NCI-H526 treated with DMSO at 0.1 percent for 48 hours (cell line): ENCODE measurements at places on chromosomes 6 and 20.

GRCh38 chr20:63538204-63539091, 1.3 kb upstream of the PTK6 start:
- no peak for DNase-seq

- DNase-seq = no peak
Observed at GRCh38 chr20:43752561-43753301, 25.9 kb upstream of the GTSF1L start.

- no peak for DNase-seq
Observed at GRCh38 chr6:57158658-57159057, 13.5 kb upstream of the BAG2 start.

DNA sequence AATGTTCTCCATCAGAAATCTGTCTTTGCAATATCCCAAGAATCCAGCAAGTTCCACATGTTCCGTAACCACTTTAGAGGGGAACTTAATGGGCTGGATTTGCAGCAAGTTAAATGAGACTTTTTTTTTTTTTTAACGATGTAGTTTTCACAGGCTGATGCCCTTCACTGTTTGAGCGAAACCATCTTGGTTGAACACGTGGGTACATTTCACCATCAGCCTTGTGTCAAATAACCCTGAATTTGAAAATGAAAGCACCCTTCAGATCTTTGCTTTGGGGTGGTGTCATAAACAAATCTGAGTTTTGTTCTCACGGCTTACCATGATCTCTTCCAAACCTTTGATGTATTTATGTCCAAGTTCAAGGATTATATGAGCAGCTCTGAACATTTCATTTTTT, 73.7 kb upstream of the EXOC2 start:
- DNase-seq = no peak

GRCh38 chr20:420721-421574, 12.8 kb downstream of the RBCK1 start:
- DNase-seq = peak; percentile 76

DNA sequence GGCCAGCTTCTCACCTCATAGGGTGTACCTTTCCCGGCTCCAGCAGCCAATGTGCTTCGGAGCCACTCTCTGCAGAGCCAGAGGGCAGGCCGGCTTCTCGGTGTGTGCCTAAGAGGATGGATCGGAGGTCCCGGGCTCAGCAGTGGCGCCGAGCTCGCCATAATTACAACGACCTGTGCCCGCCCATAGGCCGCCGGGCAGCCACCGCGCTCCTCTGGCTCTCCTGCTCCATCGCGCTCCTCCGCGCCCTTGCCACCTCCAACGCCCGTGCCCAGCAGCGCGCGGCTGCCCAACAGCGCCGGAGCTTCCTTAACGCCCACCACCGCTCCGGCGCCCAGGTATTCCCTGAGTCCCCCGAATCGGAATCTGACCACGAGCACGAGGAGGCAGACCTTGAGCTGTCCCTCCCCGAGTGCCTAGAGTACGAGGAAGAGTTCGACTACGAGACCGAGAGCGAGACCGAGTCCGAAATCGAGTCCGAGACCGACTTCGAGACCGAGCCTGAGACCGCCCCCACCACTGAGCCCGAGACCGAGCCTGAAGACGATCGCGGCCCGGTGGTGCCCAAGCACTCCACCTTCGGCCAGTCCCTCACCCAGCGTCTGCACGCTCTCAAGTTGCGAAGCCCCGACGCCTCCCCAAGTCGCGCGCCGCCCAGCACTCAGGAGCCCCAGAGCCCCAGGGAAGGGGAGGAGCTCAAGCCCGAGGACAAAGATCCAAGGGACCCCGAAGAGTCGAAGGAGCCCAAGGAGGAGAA, 10.5 kb downstream of the GNAS-AS1 start:
- no peak for DNase-seq

- DNase-seq = no peak
Observed at GRCh38 chr6:144500892-144501291, 215.8 kb downstream of the UTRN start.

DNA sequence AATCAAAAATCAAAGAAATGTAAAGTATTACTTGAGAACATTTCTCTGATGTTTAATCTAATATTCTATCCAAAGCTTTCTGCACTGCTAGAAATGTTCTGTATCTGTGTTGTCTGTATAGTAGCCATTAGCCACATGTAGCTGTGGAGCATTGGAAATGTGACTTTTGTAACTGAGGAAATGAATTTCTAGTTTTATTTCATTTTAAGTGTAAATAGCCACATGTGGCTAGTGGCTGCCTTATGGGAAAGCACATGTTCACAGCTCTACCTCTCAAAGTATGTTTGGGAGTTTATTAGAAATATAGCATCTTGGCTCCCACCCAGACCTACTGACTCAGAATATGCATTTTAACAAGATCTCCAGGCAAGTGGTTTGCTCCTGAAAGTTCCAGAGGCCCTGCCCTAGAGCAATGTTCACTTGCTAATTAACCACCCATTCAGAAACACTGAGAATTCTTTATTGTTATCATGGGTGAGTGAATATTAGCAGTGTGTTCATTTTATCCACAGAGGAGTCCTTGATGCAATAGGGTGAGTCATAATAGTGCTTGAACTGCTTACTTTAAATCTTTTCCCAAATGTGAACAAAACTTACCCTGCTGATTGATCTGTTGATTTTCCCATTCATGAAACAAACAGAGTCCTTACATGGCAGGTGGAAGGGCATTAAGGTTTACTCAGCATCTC, 282.7 kb downstream of the PLCB1 start:
- no peak for DNase-seq

DNA sequence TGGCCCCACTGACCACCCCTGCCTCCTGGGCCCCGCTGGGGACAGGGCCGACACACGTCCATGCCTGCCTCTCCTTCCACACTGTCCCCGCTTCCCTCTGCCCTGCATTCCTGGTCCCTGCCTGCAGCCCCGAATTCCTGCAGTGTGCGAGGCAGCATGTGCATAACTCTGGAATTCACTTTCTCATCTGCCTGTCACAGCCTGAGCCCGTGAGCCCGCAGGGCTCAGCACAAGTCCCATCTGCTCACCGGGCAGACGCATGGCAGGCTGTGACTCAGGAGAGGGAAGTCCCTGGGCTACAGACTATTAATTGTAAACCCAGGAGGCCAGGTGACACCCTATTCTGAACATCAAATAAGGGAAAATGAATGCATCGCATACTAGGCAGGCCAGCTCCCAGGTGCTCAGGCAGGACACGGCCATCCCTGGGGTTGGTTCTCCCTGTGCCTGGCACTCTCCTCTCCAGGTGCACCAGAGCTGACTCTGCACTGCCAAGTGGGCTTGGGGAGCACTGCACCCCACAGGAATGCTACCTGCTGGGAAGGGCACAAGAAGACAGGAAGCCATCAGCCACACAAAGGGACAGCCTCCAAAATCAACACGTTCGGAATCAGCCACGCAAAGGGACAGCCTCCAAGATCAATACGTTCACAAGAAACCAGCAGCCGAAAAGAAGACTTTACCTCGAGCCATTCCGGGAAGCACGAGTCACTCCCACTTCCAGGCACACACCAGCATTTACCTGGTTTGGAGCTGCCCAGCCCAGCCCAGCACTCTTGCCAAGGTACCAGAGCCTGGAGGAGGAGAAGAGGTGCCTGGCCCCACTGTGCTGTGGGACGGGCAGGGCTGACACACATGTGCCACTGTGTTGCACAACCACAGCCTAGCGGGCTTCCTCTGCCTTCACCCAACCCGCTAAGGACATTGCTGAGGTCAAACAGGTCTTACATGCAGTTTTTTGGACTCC, 65.9 kb downstream of the DLL1 start:
- no peak for DNase-seq

DNA sequence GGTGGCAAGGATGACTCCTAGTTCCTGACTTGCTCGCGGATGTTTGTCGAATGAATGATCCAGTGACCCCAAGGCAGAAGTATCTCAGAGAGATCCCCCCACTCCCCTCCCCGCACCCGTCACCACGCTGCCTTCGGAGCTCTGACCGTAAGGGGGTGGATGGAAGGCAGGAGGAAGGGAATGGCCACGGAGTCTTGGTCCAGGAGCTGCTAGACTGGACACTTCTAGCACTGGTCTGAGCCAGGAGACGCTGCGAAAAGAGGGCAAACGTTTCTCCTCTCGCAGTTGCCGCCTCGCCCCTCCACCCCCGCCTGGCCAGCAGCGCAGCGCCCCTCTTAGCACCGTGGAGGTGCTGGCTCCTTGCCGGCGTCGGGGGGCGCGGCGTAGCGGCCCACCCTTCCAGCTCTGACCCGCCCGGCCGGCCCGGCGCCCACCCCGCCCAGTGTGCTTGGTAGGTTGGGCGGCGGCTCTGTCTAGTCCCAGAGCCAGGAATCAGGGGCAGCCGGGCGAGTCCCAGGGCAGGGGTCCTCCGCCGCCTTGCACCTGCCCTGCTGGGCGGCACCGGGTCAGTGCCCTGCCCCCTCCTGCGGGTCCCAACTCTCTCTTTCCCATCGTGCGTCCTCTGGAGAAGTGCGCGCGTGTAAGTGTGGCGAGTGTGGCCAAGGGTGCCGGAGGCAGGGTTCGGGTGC, 2.4 kb upstream of the DBNDD2 start:
- peak; percentile 25 for DNase-seq

DNA sequence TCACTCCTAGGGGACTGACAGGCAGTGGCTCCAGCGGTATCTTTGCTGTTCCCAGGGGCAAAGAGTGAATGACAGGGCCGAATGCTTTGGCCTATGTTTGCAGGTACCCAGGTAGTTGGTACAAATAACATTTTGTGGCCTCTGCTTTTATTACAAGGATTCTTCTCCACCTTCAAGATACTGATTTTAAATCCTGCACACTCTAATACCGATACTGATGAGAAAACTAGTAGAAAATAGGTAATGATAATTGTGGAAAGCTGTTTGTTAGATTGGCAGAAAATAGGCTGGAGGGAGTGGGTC, 772 bp downstream of the HINT3 start:
- no peak for DNase-seq

- no peak for DNase-seq
Observed at GRCh38 chr6:160160450-160160849, 38.8 kb downstream of the SLC22A1 start.

DNA sequence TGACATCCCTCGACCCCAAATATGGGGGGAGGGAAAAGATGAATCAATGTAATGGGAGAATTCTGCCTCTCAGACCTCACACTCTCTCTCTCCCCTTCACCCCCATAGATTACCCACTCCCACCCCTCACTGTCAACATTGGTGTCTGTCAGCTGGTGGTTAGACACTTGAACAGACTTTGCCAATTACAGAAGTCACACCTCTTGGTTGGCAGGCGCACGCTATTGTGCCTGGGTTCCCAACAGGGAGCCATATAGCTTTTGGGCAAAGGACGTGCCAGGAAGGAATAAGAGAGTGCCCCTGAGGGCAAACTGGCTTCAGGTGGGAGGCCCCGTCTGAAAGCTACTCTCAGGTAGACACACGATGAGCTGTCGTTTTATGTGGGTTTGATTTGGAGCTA, 54.1 kb upstream of the FYN start:
- DNase-seq = no peak

DNA sequence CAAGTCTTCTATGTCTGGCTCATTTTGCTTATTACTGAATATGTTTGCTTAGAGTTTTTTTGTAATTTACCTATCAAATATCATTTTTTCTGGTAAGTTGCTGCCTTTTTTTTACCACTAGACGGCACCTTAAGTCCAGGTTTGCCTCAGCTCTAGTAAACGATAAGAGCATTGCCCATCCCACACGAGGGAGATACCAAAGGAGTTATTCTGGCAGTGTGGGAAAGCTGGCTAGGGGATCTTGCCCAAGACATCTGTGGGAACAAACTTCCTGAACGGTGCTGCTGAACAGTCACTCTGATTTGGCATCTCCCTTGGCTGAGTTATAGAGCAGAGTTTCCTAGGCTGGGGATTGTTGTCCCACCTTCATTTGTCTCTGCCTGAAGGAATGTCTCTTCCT, 306.4 kb downstream of the COL12A1 start:
- no peak for DNase-seq

GRCh38 chr20:46619445-46619844, 31.8 kb downstream of the SLC13A3 start:
- DNase-seq = no peak

DNA sequence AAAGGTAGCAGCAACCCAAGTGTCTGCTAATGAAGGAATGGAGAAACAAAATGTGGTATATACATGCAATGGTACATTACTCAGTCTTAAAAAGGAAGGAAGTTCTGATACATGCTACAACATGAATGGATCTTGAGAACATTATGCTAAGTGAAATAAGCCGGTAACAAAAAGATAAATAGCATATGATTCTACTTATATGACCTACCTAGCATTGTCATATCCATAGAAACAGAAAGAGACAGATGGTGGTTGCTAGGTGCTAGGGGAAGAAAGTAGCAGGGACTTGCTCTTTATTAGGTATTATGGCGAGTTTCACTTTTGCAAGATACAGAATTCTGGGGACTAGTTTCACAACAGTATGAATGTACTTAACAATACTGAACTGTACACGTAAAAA, 46.6 kb downstream of the UBR2 start:
- DNase-seq = no peak

DNA sequence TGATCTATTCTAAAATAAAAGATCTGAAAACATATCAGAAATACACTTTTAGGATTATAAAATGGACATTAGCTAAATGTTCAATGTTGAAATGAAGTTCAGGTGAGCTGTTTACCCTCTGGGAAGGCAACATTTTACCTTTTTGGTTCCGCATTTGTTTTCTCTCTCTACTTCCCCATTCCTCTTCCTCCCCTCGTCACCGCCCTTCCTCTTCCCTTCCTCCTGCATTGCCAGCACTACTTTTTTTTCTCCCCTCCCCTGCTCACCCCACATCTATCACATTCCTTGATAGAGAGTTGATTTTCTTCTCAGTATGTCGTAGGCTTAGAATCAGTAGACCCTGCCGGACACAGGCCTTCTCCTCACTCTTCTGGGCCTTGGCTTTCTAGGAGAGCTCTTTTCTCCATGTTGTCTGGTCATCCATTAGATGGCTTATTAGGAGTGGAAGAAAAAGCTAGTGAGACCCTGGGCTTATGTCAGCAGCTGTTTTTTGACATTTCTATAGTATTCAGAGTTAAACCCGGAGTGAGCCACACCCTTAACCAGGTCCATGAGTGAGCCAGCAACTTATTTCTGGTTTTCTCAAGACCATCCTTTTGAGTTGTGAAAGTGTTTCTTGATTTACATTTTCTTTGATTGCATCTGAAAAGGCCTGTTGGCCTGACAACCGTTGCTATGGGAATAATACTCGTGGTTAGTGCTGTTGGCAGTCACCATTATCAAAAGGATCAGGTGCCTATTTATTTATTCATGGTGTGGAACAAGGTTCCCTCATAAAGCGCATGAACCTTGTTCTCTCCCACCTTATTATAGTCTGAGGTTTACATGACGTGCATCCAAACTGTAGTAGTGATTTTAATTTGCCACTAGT, 90.9 kb downstream of the DTD1 start:
- peak; percentile 15 for DNase-seq
